NCI-H446 treated with DMSO at 0.1 percent for 48 hours (cell line): ENCODE measurements at places on chromosomes 6 and 20.

- DNase-seq: no peak
Measured at GRCh38 chr6:72623808-72624207, 1.9 kb downstream of the KCNQ5 start.

DNA sequence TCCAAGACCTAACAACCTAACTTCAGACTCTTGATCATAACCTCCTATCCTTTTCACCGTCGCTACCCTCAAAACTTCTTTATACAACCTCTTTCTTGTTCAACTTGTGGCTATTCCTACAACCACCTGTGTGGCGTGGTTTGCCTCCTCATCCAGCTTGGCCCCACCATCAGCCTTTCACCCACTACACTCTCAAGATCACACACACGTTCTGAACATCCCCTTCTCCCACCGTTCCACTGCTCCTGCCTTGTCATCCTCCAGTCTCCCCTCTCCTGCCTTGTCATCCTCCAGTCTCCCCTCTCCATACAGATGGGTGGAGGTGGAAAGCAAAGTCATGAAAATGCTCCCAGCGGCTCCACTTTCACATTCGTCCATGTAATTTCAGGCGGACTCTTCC lies 14.0 kb downstream of the MAK start:
- DNase-seq: no peak

GRCh38 chr6:64083261-64083660 lies 447.7 kb downstream of the PHF3 start:
- no peak for DNase-seq

DNA sequence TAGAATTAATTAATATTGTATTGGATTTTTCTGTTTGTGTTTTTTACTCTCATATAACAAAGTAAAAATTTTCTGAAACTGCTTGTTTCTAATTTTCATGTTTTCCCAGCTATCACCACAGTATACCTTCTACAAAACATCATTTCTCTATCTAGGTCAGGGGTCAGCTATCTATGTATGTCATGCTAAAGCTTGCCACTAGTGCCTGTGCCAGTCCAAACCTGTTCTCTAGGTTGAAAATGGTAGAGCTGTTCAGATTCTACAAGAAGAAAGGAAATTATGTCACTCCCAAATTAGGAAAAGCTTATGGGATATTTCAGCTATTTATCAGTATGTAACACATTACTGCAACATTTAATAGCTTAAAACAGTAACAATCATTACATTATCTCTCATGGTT lies 5.8 kb upstream of the ME1 start:
- no peak for DNase-seq

DNA sequence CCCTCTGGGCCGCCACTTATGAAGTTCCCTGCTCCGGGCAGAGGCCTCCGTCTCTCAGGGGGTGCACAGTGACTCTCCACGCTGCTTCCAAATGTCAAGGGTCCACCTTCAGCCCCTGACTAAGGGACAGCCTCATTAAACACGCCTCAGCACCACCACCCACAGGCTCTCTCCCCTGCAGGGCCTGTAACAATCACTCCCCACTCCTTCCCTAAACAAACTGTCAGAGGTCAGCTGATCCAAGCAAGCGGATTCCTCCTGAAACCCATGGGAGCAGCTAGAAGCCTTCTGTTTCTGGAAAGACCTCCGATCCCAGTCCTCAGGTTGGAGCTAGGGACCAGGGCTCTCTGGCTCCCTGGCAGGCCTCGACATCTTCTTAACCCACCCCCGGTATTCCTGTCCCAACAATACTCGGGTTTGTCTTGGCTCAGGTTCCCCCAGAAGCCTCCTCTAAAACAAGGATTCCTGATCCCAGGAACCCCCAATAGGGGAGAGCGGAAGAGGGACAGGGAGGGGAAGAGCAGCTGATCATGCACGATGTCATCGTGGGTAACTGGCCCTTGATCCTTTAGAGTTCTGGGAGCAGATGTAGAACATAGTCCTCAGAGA lies 181.0 kb downstream of the ZNF217 start:
- no peak for DNase-seq

- DNase-seq: no peak
Measured at GRCh38 chr6:124830506-124830905, 131.7 kb upstream of the RNF217 start.

GRCh38 chr6:102813489-102814275 lies 1420.2 kb downstream of the GRIK2 start:
- no peak for DNase-seq

DNA sequence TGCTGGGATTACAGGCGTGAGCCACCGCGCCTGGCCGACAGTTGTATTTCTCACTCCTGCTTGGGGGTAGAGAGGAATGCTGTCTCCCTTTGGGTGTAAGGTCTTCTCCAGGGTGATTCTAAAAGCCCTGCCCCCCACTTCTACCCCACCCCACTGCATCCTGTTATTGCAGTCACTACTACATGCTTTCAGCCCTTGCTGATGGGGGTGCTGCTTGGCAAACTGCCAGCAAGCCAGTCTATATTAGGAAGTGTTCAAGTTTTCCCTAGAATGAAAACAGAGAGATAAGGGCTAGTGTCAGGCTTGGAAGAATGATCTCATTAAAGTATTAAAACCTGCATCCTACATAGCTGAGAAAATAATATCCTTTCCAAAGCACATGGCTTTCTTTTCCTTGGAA lies 31.3 kb downstream of the TTI1 start:
- DNase-seq: no peak

- DNase-seq: no peak
Measured at GRCh38 chr6:83873869-83874268, 14.4 kb downstream of the CYB5R4 start.

DNA sequence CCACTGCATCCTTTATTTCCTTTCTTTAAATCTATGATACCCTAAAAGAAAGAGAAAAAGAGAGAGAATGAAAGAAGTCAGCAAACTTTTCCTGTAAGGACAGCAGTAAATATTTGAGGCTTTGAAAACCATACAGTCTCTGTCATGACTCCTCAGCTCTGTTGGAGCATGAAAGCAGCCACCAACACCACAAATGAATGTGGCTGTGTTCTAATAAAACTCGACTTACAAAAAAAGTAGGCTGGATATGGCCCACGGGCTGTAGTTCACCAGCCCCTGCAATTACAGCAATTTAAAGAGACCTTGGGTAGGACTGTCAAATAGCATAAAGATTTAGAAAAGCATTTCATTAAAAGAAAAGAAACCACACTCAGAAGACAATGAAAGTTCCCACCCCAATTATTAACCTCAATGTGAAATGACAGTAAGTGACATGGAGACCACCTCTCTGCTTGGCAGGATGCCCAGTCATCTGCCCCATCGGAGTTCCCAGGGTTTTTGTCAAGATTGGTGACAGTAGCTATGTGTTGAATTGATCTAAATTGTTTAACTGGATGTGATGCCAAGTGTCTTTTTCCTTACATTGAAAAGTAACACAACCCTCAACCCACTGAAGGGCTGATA lies 50.9 kb downstream of the TNFRSF21 start:
- no peak for DNase-seq

GRCh38 chr6:5814116-5814515 lies 192.6 kb downstream of the NRN1 start:
- DNase-seq: no peak

DNA sequence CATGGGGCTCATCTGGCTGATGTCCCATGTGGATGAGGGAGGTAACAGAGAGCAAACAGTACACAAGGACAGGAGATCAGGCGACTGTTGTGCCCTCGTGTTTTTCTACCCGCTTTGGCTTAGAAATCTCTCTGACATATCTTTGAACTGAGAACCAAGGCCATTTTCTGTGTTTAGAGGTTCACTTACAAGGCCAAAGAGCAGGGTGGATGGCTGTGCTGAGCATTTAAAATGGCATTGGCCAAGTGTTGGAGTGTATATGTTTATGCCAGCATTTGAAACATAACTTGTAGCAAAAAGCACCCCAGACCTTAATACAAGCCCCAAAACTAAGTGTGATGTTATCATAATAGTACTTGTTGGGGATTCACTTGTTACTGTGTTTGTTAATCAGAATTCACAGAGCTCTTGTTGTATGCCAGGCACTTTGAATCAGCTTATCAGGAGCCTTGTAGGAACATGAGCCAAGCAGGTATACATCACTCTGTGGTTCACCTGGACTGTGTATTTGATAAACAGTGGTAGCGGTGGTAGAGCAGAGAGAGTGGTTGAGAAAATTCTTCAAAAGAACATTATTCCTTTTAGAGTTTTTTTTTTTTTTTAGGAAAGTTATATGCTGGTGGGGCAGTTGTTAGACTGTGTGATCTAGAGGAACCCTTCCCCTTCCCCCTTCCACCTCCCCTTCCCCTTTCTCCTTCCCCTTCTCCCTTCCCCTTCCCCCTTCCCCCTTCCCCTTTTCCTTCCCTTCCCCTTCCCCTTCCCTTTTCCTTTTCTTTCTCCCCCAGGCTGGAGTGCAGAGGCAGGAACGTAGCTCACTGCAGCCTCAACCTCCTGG lies 71.3 kb downstream of the ATRN start:
- DNase-seq: no peak
